Activated CD4-positive, CD25-positive, alpha-beta regulatory T cell (primary cell): ENCODE measurements at places on chromosomes 5 and 9.

DNA sequence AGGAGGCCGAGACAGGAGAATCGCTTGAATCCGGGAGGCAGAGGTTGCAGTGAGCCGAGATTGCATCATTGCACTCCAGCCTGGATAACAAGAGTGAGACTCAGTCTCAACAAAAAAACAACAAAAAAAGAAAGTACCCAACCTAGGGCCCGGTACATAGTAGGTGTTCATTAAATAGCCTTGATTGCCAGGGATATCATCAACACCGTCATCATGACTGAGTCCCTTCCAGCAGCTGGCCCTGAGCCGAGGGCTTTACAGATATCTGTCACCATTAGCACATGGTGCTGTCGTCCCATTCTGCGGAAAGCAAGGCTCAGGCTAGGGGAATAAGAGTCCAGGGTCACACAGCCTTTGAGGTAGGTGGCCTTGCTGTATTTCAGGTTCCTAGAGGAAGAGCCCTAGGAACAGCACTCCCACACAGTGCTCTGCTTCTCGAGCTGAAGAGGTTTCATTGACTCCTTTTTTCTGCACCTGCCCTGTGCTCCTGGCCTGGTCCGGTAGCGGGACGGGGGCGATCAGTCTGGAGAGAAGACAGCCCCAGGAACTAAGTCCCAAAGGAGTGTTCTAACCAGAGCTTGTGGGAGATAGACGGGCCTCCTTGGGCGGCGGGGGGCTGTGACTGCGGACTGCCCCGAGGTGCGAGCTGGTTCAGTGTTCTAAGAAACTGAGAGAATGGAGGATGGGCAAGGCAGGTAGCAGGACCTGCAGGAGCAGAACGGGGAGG, 48.2 kb downstream of the CXXC5 start:
- no peak for DNase-seq

GRCh38 chr9:27426511-27427271, 97.4 kb upstream of the IFNK start:
- DNase-seq, result no peak

- no peak for DNase-seq
Measured at GRCh38 chr5:73450137-73450536, 1.6 kb upstream of the FOXD1 start.

DNA sequence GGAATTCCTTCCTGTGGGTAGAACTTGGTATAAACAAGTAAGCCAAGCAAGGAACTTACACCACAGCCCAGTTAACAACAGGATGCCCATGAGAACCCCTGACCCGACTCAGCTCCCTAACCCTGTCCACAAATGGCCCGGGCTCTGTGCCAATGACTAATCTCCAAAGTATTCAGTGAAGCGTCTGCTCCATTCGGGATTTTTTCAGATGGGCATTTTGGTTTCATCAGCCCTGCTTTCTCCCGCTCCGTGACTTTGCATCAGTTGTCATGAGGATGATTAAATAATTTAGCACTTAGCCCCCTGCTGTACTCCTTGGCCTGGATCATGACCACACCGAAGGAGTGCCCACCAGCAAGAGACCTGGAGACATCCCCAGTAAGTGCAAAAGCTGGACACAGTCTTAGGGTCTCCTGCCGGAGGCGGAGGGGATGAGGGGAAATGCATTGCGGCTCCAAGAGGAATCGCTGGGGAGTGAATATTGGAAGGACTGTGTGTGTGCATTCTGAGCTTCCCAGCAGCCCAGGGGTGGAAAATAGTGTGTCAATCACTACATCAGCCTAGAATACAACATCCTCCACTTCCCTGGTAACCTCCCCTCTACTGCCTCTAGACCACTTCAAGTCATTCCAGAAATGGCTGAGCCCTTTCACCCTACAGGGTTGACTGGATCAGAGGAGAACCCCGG, 41.4 kb upstream of the DNAH5 start:
- no peak for DNase-seq

GRCh38 chr5:174741352-174741751, 17.0 kb downstream of the MSX2 start:
- no peak for DNase-seq

DNA sequence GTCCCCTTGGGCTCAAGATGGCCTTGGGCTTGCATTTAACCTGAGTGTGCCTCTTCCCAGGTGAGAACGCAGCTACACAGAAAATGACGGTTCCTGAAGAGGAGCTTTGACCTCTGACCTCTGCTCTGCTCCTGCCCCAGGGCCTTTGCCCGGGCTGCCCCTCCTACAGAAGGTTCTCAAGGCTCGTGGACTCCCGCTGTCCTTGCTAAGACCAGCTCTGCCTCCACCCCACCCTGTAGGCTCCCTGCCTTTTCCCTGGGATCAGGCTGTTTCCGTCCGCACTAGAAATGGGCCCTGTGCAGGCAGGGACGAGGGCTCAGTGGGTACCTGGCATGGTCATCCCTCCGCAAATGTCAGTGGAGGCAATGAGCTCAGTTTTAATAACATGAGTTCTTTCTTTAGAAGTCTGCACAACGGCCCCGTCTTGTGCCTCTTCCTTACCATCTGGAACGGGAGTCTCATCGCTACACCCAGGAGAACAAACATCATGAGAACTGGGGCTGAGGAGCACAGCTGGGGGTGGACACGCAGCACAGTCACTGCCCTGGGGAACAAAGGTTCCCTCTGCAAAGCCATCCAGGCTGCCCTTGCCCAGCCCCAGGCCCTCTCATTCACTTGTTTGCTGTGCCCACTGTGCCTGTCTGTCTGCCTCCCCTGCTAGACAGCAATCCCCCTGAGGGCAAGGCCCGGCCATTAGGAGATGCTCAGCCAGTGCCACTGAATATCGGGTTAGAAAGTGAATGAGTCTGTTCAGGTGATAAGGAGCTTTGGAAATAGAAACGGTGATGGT, 26.7 kb upstream of the LPCAT1 start:
- DNase-seq, result no peak

DNA sequence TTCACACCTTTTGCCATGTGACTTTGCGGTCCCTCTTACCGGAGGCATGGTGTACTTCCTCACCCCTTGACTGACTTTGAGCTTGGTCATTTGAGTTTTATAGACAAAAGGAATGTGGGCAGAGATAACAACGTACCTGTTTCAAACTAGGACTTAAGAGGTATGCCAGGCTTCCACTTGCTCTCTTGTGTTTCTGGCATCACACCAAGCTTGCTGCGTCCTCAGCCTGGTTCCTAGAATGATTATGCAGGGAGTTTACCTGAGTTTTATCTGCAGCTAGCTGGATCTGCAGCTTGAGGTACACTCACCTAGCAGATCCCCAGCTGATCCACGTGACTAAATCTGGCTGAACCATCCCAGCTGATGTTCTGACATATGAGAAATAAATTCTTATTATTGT, 66.2 kb downstream of the PLK2 start:
- DNase-seq, result no peak

DNA sequence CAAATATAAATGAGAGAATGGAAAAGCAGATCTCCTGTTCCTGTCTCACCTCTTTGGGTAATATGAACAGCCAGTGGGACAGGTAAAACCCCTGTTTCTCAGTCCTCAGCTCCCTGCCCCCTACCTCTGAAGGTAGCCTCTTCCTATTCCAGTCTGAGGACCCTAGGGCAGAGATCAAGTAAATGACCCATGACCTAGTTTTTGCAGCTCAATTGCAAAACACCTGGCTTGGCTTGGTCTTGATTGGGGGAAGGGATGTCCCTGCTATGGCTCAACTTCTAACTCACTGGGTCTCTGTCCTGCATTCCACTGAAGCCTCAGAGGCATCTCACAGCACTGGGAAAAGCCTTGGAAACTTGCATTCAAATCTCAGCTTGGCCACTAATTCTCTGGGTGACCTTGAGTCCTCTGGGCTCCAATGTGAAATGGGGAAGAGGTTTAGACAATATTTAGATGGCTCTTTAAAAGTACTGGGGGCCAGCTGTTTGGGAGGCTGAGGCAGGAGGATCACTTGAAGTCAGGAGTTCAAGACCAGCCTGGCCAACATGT, 1.6 kb upstream of the GALT start:
- DNase-seq, result no peak

DNA sequence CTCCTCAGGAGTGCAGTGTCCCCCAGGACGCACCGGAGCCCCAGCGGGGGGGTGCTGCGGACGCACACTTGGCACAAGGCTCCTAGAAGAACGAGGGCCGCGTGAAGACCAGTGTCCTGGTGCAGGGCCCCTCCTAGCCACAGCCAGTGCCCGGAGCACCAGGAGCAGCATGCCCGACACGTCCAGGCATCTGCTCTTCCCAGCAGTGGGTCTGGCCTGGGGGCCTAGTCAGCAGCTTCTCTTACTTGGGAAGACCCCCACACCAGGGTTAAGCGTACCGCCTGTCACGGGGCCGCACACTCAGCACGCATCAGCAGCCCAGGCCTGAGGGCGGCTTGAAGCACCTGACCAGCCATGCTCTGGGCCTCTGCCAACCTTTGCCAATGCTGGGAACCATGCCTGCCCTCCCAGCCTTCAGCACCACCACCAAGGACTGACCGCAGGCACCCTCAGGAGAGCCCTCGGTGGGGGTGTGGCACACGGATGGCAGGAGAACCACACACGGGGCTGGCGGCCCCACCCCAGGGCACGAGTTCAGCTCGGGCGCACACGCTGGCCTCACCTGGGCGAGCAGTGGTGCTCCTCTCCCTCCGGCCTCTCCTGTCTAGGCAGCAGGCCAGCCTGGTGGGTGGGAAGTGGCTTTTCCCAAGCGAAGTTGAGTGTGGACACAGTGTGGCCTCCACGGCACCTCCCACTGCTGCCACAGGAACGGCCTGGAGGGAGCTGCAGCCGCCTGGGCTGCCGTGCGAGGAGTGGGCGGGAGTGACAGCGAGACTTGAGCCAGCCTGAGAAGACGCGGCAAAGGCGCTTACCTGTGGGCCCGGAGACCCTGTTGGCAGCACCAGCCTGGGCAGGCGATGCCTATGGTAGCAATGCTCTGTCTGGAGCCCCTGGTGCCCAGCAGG, 12.0 kb upstream of the AJM1 start:
- no peak for DNase-seq

- DNase-seq, result no peak
Measured at GRCh38 chr9:1869843-1870242, 145.3 kb upstream of the SMARCA2 start.

DNA sequence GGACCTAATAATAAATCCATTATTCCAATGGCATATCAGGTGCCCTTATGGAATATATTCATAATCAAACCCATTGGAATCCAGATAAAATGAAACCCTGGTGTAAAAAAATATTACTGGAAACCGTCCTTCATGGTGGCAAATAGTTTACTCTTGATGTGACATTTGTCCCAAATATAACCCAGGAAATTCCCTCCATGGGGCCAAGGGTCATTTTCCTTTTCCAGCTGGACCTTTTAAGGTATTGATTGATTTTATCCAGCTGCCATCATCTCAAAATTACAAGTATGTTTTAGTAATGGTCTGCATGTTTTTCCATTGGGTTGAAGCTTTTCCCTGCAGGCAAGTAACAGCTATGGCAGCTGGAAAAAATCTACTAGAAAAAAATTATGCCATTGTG, 8.4 kb upstream of the UGT3A1 start:
- no peak for DNase-seq

DNA sequence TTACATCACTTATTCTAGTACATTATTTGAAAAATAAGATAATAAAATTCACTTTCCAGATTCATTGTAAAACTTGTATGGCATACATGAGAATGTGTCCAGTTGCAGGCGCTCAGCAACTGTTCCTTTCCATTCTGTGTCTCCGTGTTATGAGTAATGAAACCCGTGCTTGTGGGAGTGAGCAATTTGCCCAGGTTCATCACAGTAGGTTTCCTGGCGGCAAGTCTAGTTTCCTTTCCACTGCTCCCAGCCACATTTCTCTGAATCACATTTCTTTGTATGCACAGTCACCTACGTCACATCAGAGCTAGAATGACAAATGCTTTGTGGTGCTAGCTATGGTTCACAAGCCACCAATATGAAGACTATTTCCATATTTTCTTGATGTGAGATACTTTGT, 39.9 kb downstream of the MOCS2 start:
- DNase-seq, result peak; percentile 2

GRCh38 chr9:98556511-98556910, 152.2 kb downstream of the GABBR2 start:
- no peak for DNase-seq

GRCh38 chr5:86570427-86571083, 47.2 kb upstream of the COX7C start:
- DNase-seq, result no peak

DNA sequence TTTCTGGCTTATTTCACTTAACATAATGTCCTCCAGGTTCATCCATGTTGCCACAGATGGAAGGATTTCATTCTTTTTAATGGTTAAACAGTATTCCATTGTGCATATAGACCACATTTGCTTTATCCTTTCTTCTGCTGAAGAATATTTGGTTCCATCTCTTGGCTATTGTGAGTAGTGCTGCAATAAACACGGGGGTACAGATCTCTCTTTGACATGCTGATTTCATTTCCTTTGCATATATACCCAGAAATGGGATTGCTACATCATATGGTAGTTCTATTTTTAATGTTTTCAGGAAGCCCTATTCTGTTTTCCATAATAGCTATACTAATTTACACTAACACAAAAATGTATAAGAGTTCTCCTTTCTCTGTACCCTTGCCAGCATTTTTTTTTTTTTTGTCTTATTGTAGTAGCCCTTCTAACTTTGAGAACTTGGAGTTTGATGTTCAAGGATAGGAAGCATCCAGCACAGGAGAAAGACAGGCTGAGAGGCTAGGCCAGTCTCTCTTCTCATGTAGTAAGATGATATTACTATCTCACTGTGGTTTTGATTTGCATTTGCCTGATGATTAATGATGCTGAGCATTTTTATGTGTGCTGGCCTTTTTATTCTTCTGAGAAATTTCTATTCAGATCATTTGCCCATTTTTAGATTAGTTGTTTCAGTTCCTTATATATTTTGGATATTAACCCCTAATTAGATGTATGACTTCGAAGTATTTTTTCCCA, 592.2 kb upstream of the ZNF608 start:
- no peak for DNase-seq
